CD14-positive monocyte (primary cell): ENCODE measurements at places on chromosomes 11 and 22. TPM values are rescaled to one million over a fixed set of nuclear protein-coding genes. Genes with fewer than 3 reads are reported as not detected.

GRCh38 chr11:117823294-117823945, 1.1 kb downstream of the FXYD2 start:
- DNase-seq: peak; percentile 59

DNA sequence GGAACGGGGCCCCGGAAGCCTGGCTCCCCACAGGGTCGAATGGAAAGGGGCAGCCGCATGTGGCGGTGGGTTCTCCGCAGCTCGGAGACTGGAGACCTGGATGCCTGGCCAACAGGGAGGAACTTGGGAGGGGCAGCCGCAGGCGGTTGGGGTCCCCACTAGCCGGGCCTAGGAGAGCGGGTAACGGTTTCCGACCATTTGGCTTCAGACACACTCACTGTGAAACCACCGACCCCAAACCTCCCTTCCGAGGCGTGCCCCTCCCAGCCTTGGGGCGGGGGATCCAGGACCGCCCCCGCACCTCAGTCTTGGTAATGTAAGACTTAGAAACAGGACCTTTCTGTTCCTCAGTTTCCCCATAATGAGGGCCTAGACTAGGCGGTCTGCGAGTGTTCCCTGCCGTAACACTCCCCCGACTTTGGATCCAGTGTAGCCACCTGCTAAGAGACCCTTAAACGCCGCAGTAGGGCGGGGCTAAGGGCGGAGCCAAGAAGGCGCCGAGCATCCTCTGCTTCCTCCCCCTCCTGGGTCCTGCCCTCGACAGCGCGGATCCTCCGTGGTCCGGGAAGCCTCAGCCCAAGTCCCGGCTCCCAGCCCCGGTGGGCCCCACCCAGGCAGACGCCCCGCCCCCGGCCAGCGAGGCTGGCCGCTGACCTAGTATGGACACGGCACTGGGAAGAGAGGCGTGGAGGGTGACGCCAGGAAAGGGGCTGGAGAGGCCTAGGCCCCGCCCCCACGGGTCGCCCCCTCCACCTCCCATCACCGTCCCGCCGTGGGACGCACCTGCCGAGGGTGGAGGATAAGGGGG, 1.8 kb upstream of the RASGRP2 start:
- peak; percentile 54 for DNase-seq

SOX10 gene
- not detected for polyA plus RNA-seq

KIF18A gene
- polyA plus RNA-seq: 0.05 and 0.13 TPM in 2 replicates

GRCh38 chr22:39013942-39014722, at the start of gene APOBEC3C:
Gene APOBEC3C, plus strand, starts transcription at chr22:39014257. Its CDS starts 106 bp downstream, at chr22:39014363.
- peak; percentile 77 for DNase-seq

DNA sequence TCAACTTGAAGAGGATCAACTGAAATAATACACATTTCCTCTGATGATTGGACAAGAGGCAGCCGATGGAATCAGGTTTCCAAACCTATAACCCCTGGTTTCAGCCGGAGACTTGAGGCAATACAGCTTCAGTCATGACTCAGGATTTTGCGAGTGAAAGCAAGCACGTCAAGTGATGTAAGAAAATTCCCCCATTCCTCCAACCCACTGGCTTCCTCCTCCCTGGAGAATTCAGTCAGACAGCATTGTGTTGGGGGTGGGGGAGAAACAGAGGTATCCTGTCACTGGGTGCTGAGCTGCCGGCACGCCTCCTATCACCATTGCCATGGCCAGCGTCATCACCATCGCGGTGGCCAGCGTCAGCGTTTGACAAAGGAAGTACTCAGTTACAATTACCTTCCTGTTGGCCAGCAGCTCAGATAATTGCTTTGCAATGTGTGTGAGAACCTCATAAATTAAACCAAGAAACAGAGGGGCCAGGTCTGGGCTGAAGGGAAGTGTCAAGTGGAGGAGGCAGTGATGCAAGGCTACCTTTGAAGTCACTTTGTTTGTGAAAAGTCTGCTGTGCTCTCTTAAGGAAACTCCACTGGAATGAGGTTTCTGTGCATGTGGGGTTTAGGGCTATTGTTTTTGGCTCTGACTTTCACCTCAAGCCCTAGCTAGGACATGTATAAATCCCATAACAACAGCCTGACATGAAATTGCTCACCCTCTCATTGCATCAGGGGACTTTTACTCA, 50.2 kb downstream of the LIF start:
- DNase-seq: peak; percentile 99

GRCh38 chr11:33258631-33259205, 1.5 kb downstream of the HIPK3 start:
- DNase-seq: no peak

GRCh38 chr11:128933481-128934178, 9.0 kb downstream of the TP53AIP1 start:
- no peak for DNase-seq

- DNase-seq: no peak
Measured at GRCh38 chr22:22474733-22475132, 33.8 kb downstream of the ZNF280B start.

- DNase-seq: peak; percentile 95
Measured at GRCh38 chr22:45996241-45997076, 19.5 kb upstream of the WNT7B start.

DNA sequence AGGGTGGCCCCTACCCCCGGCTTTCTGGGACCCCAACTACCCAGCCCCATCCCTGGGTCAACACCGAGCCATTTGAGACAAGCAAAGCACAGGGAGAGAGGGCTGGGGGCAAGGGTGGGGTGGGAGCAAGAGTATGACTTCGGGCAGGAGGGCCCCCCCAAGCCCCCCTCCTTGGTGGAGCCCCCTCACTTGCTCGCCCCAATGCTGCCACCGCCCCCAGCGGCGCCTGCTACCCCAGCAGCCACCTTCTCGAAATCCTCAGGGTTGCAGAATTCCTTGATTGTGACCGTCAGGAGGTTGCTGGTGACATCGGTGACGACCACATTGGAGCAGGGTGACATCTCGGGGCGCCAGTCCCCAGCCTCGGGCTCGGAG, 6.0 kb downstream of the CBX6 start:
- no peak for DNase-seq

DNA sequence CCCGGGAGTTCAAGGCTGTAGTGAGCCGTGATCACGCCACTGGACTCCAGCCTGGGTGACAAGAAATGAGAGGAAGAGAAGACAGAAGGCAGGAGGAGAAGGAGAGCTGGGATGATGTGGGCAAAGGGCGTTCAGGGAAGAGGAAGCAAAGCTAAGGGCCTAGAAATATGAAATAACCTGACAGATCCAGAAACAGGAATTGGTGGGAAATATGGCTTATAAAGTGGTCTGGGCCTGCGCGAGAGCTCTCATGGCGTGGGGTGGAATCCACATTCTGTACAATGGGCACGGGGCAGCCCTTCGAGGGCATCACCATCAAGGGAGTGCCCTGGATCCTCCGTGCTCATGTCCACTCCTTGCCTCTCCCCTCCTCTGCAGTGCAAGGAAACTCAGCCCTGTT, 46.8 kb upstream of the RASSF10 start:
- DNase-seq: no peak

CALCA gene
- not detected for polyA plus RNA-seq

GRCh38 chr11:3050386-3051195, 6.6 kb downstream of the CARS1 start:
- DNase-seq: no peak

GRCh38 chr11:113006896-113007445, 45.8 kb downstream of the NCAM1 start:
- DNase-seq: no peak

DNA sequence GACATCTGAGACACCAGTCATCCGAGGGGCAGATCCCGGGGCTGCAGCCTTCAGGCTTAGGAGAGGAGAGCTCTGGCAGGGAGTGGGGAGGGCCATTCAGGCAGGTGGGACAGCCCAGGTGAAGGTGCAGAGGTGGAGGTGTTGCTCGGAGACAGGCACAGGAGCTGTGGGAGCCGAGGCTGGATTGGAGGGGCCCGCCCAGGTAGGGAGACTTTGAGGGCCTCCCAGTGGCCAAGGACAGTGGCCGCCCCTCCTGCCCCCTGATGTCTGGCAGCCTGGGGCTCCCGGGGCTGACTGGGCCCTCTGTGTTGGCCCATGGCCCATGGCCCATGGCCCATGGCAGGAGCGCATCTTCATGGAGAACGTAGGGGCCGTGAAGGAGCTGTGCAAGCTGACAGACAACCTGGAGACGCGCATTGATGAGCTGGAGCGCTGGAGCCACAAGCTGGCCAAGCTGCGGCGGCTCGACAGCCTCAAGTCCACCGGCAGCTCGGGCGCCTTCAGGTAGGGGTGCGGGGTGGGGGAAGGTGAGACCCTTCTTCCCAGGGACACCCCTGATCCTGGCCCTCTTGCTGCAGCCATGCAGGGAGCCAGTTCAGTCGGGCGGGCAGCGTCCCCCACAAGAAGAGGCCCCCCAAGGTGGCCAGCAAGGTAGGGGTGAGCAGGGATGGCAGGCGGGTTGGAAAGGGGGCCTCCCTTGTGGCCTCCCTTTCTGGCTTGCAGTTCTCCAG, 13.3 kb downstream of the TMEM258 start:
- DNase-seq: no peak

OR2D2 gene
- not detected for polyA plus RNA-seq

SLC22A25 gene
- not detected for polyA plus RNA-seq

GRCh38 chr11:83666149-83666548, 380.0 kb upstream of the CCDC90B start:
- no peak for DNase-seq

MPEG1 gene
- polyA plus RNA-seq: 218 and 273 TPM in 2 replicates

MRGPRX4 gene
- polyA plus RNA-seq: not detected in 2 replicates

GTSE1 gene
- polyA plus RNA-seq: not detected

- DNase-seq: no peak
Measured at GRCh38 chr11:13861411-13861810, 101.1 kb upstream of the SPON1 start.

- DNase-seq: no peak
Measured at GRCh38 chr11:64135711-64136110, 30.2 kb downstream of the MACROD1 start.
